ENCODE measurements at places on chromosomes 3 and 15. TPM values are rescaled to one million over a fixed set of nuclear protein-coding genes. Genes with fewer than 3 reads are reported as not detected.

- H3K27ac ChIP-seq, result peak overlapping the region; percentile 79
- H3K4me1 ChIP-seq, result no peaks in the 10 kb centered on the region
- H3K4me3 ChIP-seq, result peak overlapping the region; percentile 85
- H3K27me3 ChIP-seq, result no peaks in the 10 kb centered on the region
Measured at GRCh38 chr15:80694611-80695098, 455 bp upstream of the ABHD17C start.

- H3K4me1 ChIP-seq, result no peaks in the 10 kb centered on the region
- H3K27ac ChIP-seq, result no peak overlapping the region
- no peaks in the 10 kb centered on the region for H3K27me3 ChIP-seq
- H3K4me3 ChIP-seq, result no peak overlapping the region
- DNase-seq, result no peak
Measured at GRCh38 chr3:185852635-185853034, 27.8 kb upstream of the IGF2BP2 start.

- no peaks in the 10 kb centered on the region for H3K4me1 ChIP-seq
- no peak overlapping the region for H3K27ac ChIP-seq
- H3K36me3 ChIP-seq, result no peaks in the 10 kb centered on the region
Measured at GRCh38 chr15:39156646-39157250, 424.1 kb upstream of the THBS1 start.

- no peaks in the 10 kb centered on the region for H3K4me1 ChIP-seq
- no peak overlapping the region for H3K4me3 ChIP-seq
- no peak for DNase-seq
Measured at GRCh38 chr3:20394243-20394642, 208.2 kb upstream of the SGO1 start.

- H3K27me3 ChIP-seq, result no peaks in the 10 kb centered on the region
- no peaks in the 10 kb centered on the region for H3K4me1 ChIP-seq
- DNase-seq, result no peak
- no peaks in the 10 kb centered on the region for H3K36me3 ChIP-seq
- H3K27ac ChIP-seq, result no peak overlapping the region
Measured at GRCh38 chr3:18208856-18209255, 216.3 kb downstream of the SATB1 start.

GRCh38 chr3:71786551-71786950, 1.6 kb upstream of the PROK2 start:
- no peaks in the 10 kb centered on the region for H3K4me1 ChIP-seq
- no peak for DNase-seq
- no peak overlapping the region for H3K27ac ChIP-seq
- H3K36me3 ChIP-seq, result no peaks in the 10 kb centered on the region
- H3K27me3 ChIP-seq, result no peaks in the 10 kb centered on the region

The MINAR1 gene
- total RNA-seq, result not detected
